Panc1 (cell line): ENCODE measurements at places on chromosomes 12 and 14.

- no peak for DNase-seq
Measured at GRCh38 chr12:109779382-109779781, 53.8 kb downstream of the TRPV4 start.

GRCh38 chr12:106048676-106049075, 90.1 kb downstream of the NUAK1 start:
- DNase-seq: no peak

DNA sequence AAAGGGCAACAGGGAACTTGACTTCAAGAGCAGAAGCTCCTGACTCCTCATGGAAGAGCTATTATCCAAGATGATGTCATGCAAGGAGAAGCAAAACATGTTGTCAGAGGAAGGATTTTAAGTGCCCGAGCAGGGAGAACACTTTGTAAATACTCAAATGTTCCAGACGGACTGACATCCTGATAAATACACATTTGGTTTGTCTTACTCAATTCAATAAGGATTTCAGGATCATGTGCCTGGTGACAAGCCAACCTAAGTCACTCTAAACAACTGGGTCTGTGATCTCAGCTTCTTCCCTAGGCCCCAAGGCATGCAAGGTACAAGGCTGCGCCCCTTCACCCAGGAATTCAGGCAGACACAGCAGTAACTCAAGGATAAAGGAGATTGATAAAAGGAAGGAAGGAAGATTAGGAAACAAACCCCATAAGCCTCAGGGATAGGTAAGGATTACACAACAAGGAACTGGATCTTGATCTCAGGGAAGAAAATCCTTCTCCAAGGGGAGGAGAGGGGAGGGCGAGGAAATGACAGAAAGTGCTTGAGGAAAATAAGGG, 26.8 kb upstream of the CEBPE start:
- no peak for DNase-seq

DNA sequence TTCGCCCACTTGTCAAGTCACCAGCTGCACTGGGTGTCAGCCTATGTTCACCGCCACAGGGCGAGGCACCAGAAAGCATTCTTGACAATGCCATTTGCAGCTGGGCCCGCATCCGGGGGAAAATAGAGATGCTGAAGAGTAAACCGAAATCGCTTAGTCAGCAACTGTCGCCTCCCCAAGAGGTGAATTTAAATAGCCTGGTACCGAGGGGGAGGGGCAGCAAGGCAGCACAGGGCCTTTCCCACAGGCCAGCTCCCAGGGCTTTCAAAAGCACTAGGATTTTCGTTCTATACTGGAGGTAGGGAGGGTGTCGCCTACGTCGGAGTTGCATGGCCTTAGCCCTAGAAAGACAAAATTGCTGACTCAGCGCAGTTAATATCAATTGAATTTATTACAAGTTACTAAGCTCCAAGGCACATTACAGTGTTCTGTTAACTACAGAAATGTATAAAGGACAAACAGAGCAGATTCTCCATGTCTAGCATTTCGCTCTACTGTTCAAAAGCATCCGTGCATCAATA, 4.3 kb downstream of the IRF2BPL start:
- DNase-seq: no peak

- no peak for DNase-seq
Measured at GRCh38 chr12:6765634-6766581, at the start of gene PTMS. PTMS (plus strand) TSS chr12:6766363; CDS start chr12:6766706, 343 bp downstream.

GRCh38 chr12:49068879-49069506, 786 bp downstream of the RHEBL1 start:
- DNase-seq: no peak

- DNase-seq: no peak
Measured at GRCh38 chr14:91398707-91399106, 18.9 kb downstream of the CCDC88C start.

GRCh38 chr14:25134184-25134583, 84.2 kb upstream of the STXBP6 start:
- no peak for DNase-seq

- DNase-seq: no peak
Measured at GRCh38 chr14:45990252-45990651, 661.3 kb downstream of the RPL10L start.

GRCh38 chr14:53790731-53791500, 165.7 kb downstream of the BMP4 start:
- no peak for DNase-seq

- no peak for DNase-seq
Measured at GRCh38 chr14:26008290-26008689, 589.5 kb downstream of the NOVA1 start.

GRCh38 chr12:74021937-74022336, 515.7 kb upstream of the ATXN7L3B start:
- peak; percentile 42 for DNase-seq

GRCh38 chr12:6700646-6701051, at the start of gene PIANP:
PIANP (minus strand) TSS chr12:6700815; CDS start chr12:6698061, 2,754 bp downstream.
- no peak for DNase-seq

GRCh38 chr14:38791862-38792261, 311.2 kb downstream of the SEC23A start:
- no peak for DNase-seq

GRCh38 chr14:96407935-96408570, 16.1 kb downstream of the AK7 start:
- no peak for DNase-seq

DNA sequence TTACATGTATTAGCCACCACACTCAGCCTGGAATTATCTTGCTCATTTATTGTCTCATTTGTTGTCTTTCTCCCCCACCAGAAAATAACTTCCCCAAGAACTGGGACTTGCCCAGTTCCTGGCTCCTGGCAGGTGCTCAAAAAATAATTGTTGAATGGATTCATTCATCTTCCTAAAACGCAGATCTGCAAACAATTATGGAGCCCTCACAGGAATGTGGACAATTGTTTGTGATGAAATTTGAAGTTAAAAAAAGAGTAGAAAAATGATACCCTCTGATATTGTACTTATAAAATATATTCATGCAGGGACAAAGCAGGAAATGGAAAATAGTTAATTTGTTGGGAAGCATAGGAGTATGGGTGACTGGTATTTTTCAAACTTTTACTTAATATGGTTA, 60.7 kb upstream of the MAP1LC3B2 start:
- DNase-seq: no peak

GRCh38 chr12:71556448-71556847, 107.2 kb downstream of the ZFC3H1 start:
- no peak for DNase-seq

DNA sequence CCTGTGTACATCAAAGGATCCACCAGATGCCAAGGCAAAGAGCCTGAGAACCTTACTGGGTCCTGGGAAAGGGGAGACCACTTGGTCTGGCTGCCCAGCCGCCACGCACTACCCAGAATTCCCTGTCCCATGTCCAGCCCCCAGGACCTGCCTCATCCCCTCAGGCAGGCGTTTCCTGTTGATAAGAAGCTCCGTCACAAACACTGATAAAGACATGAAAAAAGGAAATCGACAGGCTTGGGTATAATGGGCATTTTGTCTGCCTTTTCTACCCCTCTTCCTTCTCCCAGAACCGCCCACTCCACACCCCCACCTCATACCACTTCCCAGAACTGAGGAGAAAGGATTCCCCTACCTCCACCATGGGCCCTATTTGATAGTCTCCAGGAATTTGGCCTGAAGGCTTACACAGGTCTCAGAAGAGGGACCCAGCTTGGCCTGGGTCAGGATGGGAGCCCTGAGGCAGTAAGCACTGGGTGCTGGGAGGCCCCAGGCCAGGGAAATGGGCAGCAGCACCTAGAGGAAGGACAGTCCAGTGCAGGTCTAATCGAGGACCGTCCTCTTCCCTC, 18.8 kb downstream of the ACVRL1 start:
- no peak for DNase-seq

DNA sequence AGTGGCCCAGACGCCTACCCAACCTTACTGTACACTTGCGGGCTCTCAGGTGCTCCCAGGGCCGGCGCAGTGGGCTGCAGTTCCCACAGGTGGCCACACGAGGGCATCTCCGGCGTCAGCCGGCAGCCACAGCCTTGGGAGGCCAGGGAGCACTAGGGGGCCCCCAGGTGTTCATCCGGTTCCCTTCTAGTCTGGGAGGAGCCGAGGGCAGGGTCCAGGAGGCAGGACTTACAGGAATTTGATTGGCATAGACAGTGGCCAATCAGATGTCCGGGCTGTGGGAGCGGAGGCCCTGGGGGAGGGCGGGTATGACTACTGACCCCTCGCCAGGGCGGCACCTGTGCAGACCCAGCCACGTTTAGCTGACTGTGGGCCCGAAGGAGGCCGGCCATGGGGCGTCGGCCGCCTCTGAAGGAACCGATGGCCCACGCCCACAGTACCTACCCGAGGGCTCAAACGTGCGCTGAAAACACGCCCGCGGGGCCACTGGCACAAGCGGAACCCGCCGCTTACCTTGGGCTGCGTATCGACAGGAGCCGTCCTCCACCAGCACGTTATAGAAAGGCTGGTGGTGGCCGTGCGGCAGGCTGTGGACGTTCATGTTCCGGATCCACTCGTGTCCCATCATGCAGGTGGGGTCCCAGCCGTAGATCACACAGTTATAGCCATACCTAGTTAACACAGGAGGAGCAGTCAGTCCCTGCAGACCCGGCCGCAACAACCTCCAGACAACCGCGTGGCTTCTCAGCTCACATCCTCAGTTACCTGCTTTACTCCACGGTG, 34.8 kb downstream of the FBXO21 start:
- DNase-seq: peak; percentile 18
